Stimulated activated CD8-positive, alpha-beta memory T cell treated with anti-CD3 and anti-CD28 coated beads, Interleukin-15, amount 100 ng/mL, for 48 hours (primary cell): ENCODE measurements at places on chromosomes 4 and X.

GRCh38 chrX:115650449-115650848, 89.5 kb downstream of the PLS3 start:
- no peak for DNase-seq

- no peak for DNase-seq
These were observed 23.3 kb upstream of the ANXA5 start for GRCh38 chr4:121720109-121720508.

DNA sequence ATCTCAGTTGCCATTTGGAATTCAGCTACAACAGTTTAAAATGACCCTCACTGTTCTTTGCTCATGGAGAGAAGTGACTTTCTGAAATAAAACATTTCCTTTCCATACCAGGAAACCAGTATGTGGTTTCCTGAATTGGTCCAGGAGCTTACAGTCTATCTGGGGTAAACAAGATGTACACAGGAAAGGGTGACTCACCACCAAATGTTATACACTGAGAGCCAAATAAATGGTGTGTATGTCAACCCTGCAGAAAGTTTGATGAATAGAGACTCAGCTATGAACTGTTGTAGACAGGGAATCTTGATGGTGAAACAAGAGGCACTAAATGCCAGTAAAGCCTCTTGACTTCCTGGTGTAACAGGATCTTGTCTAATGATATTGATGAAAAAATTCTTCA, 100.4 kb downstream of the HS6ST2 start:
- DNase-seq: no peak

- DNase-seq: no peak
These were observed 25.6 kb downstream of the SORBS2 start for GRCh38 chr4:185786422-185786821.

- DNase-seq: no peak
These were observed 241.1 kb downstream of the TACR3 start for GRCh38 chr4:103478734-103479133.

DNA sequence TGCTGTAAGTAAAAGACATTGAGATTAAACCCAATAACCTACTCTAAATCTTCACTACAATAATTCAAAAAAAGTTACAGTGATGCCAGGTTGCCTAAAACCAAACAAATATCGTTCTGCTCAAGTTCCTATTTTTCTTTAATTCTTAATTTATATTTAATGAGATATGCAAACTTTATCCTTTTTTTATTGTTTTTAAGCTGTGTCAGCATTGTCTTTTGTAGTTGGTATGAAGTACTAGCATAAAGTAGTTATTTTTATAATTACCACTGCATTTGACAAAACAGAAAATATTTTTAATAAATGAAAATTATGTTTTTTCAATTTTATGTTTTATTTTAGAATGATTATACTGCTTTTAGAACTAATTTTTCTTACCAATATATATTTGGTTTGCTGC, 1431.1 kb upstream of the PCDH7 start:
- DNase-seq: no peak

GRCh38 chr4:110617075-110617640, 5.7 kb downstream of the PITX2 start:
- no peak for DNase-seq
